ENCODE measurements at places on chromosomes 2 and 18.

GRCh38 chr18:74982946-74983635 is 225.8 kb downstream of the PTGR3 start:
- DNase-seq, result no peak
- no peaks in the 10 kb centered on the region for H3K4me1 ChIP-seq
- H3K27me3 ChIP-seq, result no peaks in the 10 kb centered on the region
- H3K27ac ChIP-seq, result no peak overlapping the region

GRCh38 chr2:127400897-127401756 is 13.4 kb upstream of the MAP3K2 start:
- peaks cover 19% of the 10 kb centered on the region for H3K4me1 ChIP-seq
- no peaks in the 10 kb centered on the region for H3K27me3 ChIP-seq
- DNase-seq, result no peak
- H3K36me3 ChIP-seq, result no peaks in the 10 kb centered on the region
- no peak overlapping the region for H3K4me3 ChIP-seq
- no peak overlapping the region for H3K27ac ChIP-seq

DNA sequence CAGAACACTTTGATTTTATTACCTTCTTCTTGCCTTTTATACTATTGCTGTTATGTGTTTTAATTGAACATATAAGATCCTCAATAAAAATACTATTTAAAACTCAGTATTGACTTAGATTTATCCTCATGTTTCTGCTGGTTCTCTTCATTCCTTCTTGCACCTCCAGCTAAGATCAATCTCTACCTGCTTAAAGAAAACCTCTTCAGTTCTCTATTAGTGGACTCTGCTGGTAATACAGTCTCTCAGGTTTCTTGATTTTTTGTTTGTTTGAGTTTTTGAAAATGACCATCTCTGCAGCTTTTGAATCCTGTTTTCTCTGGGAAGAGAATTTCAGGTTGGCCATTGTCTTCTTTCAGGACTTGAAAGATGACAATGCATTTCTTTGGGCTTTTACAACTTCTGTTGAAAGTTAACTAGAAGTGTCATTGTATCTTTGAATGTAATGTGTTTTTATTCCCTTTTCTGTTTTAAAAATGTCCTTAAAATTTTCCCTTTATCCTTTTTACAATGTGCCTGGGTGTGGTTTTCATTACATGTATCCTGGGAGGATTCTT is 29.8 kb upstream of the TMEM131 start:
- no peaks in the 10 kb centered on the region for H3K36me3 ChIP-seq
- H3K4me3 ChIP-seq, result no peak overlapping the region
- no peak overlapping the region for H3K27ac ChIP-seq
- H3K27me3 ChIP-seq, result no peaks in the 10 kb centered on the region
- DNase-seq, result no peak
- no peaks in the 10 kb centered on the region for H3K4me1 ChIP-seq

GRCh38 chr2:112582314-112582746 is 2.1 kb upstream of the CHCHD5 start:
- H3K27me3 ChIP-seq, result no peaks in the 10 kb centered on the region
- no peak overlapping the region for H3K27ac ChIP-seq
- peaks cover 4% of the 10 kb centered on the region for H3K36me3 ChIP-seq
- DNase-seq, result no peak
- no peak overlapping the region for H3K4me3 ChIP-seq

- peaks cover 11% of the 10 kb centered on the region for H3K4me1 ChIP-seq
- DNase-seq, result no peak
- H3K27ac ChIP-seq, result no peak overlapping the region
Measured at GRCh38 chr18:44731530-44732237, 51.0 kb downstream of the SETBP1 start.

GRCh38 chr2:48529676-48530032 is 300 bp upstream of the STON1 start:
- H3K27me3 ChIP-seq, result no peaks in the 10 kb centered on the region
- no peak for DNase-seq
- peak overlapping the region; percentile 96 for H3K4me3 ChIP-seq
- no peaks in the 10 kb centered on the region for H3K36me3 ChIP-seq

GRCh38 chr2:39435234-39435633 is 1.9 kb downstream of the MAP4K3 start:
- H3K27me3 ChIP-seq, result no peaks in the 10 kb centered on the region
- no peaks in the 10 kb centered on the region for H3K36me3 ChIP-seq
- no peak for DNase-seq
- peak overlapping the region; percentile 85 for H3K4me3 ChIP-seq
- H3K4me1 ChIP-seq, result peaks cover 57% of the 10 kb centered on the region
- peak overlapping the region; percentile 83 for H3K27ac ChIP-seq

- DNase-seq, result no peak
- H3K27ac ChIP-seq, result no peak overlapping the region
- H3K4me3 ChIP-seq, result no peak overlapping the region
- no peaks in the 10 kb centered on the region for H3K4me1 ChIP-seq
- H3K27me3 ChIP-seq, result no peaks in the 10 kb centered on the region
Measured at GRCh38 chr2:238881353-238882081, 33.6 kb downstream of the TWIST2 start.

- no peak overlapping the region for H3K27ac ChIP-seq
- peaks cover 8% of the 10 kb centered on the region for H3K4me1 ChIP-seq
- H3K36me3 ChIP-seq, result no peaks in the 10 kb centered on the region
- no peak overlapping the region for H3K4me3 ChIP-seq
- DNase-seq, result no peak
Measured at GRCh38 chr2:226832061-226832460, 3.8 kb upstream of the RHBDD1 start.

GRCh38 chr18:55999641-56000040 is 411.6 kb upstream of the TCF4 start:
- H3K27ac ChIP-seq, result no peak overlapping the region
- no peaks in the 10 kb centered on the region for H3K4me1 ChIP-seq
- no peaks in the 10 kb centered on the region for H3K36me3 ChIP-seq
- no peaks in the 10 kb centered on the region for H3K27me3 ChIP-seq

GRCh38 chr2:195413944-195414343 is 243.1 kb upstream of the SLC39A10 start:
- H3K36me3 ChIP-seq, result no peaks in the 10 kb centered on the region
- no peak overlapping the region for H3K4me3 ChIP-seq
- H3K27ac ChIP-seq, result no peak overlapping the region
- H3K27me3 ChIP-seq, result no peaks in the 10 kb centered on the region
- H3K4me1 ChIP-seq, result no peaks in the 10 kb centered on the region

DNA sequence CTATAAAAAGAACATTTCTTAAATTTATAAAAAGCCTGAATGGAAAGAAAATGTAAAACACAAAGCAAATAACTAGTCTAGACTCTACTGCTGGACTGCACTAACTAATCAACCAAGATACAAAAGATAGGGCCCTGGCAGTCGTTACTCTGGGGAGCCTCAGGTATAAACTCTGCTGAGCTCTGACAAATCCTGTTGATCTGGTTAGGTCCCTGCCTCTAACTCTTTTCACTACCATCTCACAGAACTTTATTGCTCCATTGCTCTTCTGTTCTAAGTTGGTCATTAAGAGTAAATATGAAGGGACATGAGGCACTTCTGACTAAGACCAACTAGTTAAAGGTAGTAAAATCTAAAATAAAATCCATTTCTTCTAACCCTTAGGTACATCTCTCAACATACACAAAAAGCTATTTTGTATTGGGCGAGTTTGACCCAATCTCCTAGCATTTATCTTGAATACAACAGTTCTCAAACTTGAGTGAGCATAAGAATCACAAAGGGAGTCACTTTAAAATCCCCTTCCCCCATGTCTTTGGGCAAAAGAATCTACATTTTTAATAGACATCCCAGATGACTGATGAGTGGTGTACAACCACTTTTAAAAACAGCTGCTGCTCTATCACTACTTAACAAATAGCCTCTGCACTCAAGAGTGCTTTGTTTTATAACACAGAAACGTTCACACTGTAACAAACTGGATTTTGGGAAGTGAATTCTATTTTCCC is 2.5 kb downstream of the CHN1 start:
- H3K4me1 ChIP-seq, result peaks cover 9% of the 10 kb centered on the region
- no peaks in the 10 kb centered on the region for H3K36me3 ChIP-seq
- H3K27ac ChIP-seq, result no peak overlapping the region
- H3K27me3 ChIP-seq, result no peaks in the 10 kb centered on the region
- H3K4me3 ChIP-seq, result no peak overlapping the region
- DNase-seq, result no peak

DNA sequence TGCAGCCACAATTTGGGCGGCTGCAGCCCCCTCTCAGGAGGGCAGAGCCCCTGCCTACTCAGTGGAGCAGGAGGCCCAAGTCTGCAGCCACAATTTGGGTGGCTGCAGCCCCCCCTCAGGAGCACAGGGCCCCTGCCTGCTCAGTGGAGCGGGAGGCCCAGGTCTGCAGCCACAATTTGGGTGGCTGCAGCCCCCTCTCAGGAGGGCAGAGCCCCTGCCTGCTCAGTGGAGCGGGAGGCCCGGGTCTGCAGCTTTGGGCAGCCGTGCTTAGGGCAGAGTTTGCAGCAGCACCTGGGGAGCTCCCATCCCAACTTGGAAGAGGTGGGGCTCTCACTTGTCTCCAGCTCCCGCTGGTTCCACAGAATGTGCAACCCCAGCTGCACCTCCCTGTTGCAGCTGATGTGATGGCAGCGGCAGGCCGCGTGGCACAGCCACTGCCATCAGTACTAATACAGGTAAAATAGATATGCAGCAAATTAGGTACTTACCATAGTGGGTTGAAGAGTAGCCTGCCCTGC is 99.4 kb downstream of the TWIST2 start:
- no peaks in the 10 kb centered on the region for H3K27me3 ChIP-seq
- no peaks in the 10 kb centered on the region for H3K4me1 ChIP-seq
- H3K4me3 ChIP-seq, result no peak overlapping the region
- no peak overlapping the region for H3K27ac ChIP-seq
- H3K36me3 ChIP-seq, result no peaks in the 10 kb centered on the region
- no peak for DNase-seq

All from thoracic aorta (tissue), 2 donors.